ENCODE measurements at places on chromosomes 7 and 10.
A peak's percentile ranks its signal among the peaks of the same experiment; 100 is the strongest.

GRCh38 chr10:76736815-76737618 is 900.6 kb downstream of the KCNMA1 start:
- DNase-seq: no peak

DNA sequence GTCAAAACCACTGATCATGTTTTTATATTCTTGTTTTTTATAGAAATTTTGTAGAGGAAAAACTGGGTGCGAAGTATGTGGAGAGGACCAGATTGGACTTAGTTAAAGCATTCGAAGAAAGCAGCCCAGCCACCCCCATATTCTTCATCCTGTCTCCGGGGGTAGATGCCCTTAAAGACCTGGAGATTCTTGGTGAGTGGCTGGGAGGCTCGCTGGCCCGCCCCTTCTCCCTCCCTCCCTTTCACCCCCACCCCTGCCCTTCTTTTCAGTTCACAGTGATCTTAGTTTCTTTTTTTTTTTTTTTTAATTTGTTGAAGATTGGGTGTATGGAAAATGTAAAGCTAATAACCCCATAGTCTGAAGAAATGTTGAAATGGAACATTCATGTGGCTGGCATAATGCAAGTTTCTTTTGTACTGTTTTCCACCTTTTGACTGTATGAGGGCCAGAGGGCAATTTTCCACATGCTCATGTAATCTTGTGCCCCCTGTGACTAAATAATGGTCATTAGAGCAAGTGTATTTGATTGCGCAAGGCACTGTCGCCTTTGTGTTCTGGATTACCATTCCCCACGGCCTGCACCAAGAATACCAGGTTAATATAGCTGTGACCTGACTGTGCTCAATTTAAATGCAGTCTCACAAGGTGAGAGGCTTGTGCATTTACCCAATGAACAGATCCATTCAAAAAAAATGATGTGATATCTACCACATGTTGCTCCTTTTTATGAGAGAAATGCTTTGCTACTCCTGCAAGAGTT is 77.7 kb downstream of the CDCA7L start:
- DNase-seq: no peak

DNA sequence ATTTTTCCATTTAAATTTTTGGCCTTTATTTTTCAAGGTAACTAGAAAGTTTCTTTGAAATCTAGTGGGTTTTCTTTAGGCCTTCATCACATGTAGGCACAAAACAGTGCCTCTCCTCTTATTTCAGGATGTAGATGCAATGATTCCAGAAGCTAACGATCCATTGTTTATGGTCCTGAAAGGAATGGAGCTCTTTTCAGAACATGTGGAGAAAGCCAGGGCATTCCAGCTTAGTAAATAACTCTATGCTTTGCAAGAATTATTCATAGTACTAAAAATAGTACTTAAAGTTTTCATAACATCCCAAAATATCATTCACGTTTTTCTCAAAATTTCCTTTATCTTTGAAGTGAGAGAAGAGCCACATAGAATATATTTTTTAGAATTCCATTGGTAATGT is 91.3 kb downstream of the DYNC1I1 start:
- DNase-seq: no peak

- DNase-seq: no peak
Observed at GRCh38 chr10:132503581-132504421, 33.8 kb upstream of the INPP5A start.

- peak; percentile 24 for DNase-seq
Observed at GRCh38 chr10:71270301-71271220, 48.5 kb upstream of the SLC29A3 start.

DNA sequence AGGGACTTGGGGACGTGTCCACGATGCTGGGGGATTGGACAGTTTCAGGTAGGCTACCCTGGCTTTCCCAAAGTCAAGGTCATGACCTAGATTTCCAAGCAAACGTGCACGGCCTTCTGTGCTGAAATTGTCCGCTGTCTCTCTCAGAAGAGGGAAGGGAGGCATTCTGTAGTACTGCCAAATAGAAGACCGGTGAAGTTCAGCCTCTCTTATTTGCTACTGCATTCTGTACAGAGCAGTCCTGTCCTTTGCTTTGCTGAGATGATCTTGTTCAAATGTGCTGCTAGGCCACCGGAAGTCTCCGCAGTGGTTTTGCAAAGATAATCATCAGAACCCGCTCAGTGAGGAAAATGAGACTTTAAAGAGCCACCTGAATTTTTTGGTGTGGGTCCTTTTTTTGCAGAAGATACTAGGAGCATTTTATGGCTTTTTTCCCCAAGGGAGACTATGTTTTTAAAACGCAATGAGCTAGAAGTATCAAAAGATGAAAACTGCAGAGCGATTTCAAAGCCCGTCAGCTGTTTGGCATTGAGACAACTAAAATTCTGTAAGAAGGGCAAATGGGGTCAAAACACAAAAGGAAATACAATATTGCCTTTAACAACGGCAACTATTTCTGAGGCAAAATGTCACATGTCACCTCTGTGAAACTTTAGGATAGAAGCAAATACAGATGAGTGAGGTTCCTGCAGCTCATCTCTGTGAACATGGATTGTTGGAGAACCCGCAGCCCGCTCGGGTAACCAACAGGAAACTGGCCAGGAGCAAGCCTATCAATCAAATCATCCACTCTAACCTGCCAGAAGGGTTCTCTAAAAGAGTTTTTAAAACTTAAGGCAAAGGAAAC is 1.3 kb upstream of the NMT2 start:
- DNase-seq: no peak

DNA sequence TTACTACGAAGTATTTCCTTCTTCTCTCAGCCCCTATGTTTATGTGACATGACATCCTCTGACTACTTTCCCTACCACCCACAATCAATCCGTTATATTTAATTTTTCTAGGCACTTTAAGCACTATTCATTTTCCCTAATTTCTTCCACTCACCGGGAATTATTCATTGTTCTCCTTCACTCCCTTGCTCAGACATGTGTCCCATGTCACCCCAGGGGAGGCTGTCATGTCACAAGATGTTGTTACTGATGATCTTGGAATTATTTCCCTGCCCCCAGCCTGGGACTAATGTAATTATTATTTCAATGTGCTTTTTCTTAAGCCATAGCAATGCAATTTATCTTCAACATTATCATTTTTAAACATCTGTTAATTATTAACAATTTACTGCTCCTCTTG is 317.2 kb downstream of the PHF14 start:
- DNase-seq: no peak
